ENCODE measurements at places on chromosomes 5 and 9.

DNA sequence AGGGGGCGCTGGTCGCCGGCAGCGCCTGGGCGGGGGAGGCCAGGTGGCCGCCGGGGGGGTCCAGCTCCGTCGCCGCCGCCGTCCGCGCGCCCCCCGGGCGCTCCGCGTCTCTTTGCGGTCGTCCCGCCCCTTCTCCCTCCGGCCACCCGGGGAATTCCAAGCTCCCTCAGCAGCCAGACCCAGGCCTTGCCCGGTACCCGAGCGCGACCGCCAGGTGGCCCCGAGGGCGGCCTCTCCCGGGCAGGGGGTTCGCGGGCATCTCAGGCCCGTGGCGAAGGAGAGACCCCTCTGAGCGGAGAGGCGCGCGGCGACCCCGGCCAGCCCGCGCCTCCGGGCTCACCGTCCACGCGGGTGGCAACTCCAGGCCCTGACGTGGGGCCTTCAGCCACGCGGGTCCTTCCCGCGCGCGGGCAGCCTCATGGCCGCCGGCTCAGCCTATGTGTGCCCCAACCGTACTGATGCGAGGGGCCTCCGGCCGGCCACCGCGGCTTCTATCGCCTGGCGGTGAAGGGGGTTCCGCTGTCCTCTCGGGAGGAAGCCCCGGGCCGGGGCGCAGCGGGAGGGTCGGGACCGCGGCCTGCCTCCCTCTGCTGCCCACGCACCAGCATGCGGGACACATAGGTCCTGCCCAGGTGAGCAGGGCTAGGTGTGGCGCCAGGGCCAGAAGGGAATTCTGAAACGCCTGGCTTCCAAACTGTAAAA, 529 bp upstream of the NRARP start:
- DNase-seq: no peak

- no peak for DNase-seq
Observed at GRCh38 chr5:96663608-96664007, 1.4 kb downstream of the CAST start.

GRCh38 chr5:50744776-50745175, 78.3 kb downstream of the PARP8 start:
- DNase-seq: no peak

- DNase-seq: no peak
Observed at GRCh38 chr5:166431456-166431855, 1860.0 kb upstream of the WWC1 start.

DNA sequence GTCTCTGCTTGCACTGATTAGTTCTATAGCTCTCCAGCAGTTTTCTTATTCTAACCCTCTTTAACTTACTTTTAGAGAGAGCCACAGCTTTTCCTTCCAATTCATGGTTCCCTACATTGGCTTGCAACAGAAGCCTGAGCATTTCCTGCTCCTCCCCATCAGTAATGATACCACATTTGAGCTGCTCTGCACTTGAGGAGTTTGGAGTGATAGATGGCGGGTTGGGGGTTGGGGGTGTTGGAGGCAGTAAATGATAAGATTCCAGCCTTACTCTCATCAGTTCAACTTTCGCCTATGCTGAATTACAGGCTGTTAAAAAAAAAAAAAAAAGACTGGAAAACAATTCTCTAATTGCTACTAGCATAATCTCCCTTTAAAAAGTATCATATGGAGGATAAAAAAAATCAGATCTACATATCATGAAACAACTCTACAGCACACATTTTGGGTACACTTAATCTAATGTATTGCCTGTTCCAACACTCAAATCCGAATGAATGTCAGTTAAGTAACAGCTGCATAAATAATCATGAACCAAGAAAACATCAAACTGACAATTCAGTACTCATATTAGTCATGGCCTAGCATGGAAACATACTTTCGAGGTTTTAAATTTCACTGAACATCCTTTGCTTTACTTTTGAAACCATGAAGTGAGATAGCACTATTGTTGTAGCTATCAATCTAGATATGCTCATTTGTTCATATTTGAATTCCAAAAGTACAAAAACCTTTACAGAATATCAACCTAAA, 224.7 kb downstream of the NFIB start:
- no peak for DNase-seq

- no peak for DNase-seq
Observed at GRCh38 chr5:264338-264737, 7.1 kb upstream of the PDCD6 start.

GRCh38 chr5:17223367-17224185, 6.1 kb downstream of the BASP1 start:
- DNase-seq: no peak

GRCh38 chr5:171531638-171532037, 112.2 kb downstream of the FGF18 start:
- DNase-seq: no peak

GRCh38 chr5:177036443-177036842, 13.9 kb downstream of the ZNF346 start:
- no peak for DNase-seq

- no peak for DNase-seq
Observed at GRCh38 chr9:19787672-19788071, 1.2 kb downstream of the SLC24A2 start.

GRCh38 chr9:36988848-36989247, 45.2 kb downstream of the PAX5 start:
- no peak for DNase-seq

DNA sequence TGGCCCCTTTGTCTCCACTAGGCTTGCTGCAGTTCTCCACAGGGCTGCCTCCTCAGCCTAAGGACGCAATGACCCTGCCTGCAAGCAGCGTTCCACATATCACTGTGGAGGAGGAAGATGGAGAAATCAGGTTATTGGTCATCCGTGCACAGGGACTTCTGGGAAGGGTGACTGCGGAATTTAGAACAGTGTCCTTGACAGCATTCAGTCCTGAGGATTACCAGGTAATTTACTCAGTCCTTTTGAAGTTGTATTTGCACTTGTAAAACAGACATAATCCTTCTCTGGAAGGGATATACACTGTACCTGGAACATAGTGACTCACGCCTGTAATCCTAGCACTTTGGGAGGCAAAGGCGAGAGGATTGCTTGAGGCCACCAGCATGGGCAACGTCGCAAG, 116.6 kb downstream of the ADGRV1 start:
- DNase-seq: no peak

DNA sequence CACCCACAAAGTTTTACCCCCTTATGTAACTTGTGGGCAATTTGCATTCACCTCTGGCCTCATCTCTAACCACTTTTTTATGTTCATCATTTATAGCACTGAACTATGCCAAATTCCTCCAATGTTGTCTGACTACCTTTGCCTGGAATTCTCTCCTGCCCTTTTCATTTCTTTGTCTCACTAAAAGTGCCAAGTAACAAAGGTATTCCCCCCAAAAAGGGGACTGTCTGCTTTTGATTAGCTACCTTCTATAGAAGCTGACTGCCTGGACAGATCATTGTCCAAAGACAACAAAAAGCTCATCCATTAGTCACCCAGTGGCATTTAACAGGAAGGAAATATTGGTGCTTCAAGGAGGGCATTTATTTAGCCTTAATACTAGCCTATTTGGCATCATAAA, 189.9 kb upstream of the VCAN start:
- DNase-seq: no peak

DNA sequence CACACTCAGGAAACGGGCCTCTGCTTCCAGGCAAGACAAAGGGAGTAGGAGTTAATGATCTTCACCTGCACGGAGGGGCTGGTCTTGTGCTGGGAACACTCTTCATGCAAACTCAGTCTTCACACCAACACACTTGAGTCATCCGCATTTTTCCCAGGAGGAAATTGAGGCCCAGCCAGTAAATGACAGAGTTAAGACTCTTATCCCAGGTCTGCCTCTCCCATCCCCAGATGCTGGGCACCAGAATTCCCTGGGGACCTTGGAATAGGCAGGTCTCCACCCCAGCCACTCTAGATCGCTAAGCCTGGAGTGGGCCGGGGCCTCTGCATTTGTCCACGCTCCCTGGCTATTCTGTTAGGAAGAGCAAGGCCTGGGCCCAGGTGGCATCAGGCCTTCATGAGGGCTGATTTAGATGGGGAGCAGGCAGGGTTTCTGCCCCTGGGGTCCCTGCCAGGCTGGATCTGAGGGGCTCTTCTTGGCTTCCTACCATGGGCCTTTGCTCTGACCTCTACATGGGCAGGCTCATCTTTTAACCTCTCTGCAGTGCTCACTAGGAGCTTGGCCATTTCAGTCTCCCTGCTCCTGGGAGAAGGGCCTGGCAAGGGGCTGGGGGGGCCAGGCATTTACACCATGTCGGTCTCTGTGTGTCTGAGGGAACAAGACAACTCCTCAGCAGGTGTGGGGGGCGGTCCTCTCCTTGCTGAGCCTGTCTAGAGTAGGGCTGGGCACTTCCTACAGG, 77.3 kb downstream of the AMBP start:
- no peak for DNase-seq

DNA sequence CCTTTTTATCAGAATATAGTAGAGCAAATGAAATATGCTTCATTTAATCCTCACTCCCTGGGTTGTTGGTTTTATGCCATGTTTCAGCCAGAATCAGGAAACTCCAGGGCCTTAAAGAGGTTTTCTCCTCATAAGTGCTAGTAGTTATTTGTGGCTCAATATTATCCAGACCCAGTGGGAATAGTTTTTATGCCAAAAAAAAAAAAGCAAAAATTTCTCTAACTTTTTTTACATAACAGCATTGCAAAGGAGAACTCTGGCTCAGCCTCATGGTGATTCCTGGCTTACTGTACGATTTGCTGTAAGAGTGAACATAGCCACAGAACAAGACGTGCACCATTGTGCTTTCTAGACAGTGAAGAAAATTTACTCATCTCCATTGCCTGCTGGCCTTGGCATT, 232.5 kb downstream of the PJA2 start:
- no peak for DNase-seq

- DNase-seq: no peak
Observed at GRCh38 chr9:136665111-136665703, 2.5 kb downstream of the EGFL7 start.

- no peak for DNase-seq
Observed at GRCh38 chr9:72384710-72385485, 19.9 kb upstream of the ZFAND5 start.

DNA sequence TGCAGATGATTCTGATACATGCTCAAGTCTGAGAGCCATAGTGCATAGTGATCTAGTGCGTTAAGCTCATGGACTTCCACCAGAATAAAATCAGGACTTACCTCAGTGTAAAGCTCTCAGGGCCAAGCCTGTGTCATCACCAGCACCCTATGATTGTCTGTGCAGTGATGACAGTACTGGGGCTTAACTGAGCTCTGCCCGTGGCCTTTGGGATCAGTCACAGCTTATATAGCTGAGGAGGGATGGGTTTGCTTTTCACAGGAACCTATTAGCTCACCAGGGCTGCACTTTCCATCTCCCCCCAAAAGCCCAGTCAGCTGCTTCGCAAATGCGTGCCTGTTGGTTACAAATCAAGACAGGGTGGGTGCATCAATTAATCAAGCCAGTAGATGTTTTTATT, 246.9 kb downstream of the NR3C1 start:
- no peak for DNase-seq

Measured in cortex of kidney (tissue), 1 donor.